ENCODE measurements at places on chromosomes 3 and 15. TPM values are rescaled to one million over a fixed set of nuclear protein-coding genes. Genes with fewer than 3 reads are reported as not detected.

Gene GOLGA8R
- total RNA-seq = 2.9 TPM

Gene CD200
- 12.8 TPM for total RNA-seq

Gene C3orf49
- not detected for total RNA-seq

Gene RLBP1
- total RNA-seq = not detected

Gene OR5H6
- not detected for total RNA-seq

Gene TAGLN3
- 3.5 TPM for total RNA-seq

Gene CCR3
- not detected for total RNA-seq
